ENCODE measurements at places on chromosomes 3 and 15.

- peak; percentile 38 for DNase-seq
Observed at GRCh38 chr15:71874245-71874644, 63.9 kb downstream of the NR2E3 start.

DNA sequence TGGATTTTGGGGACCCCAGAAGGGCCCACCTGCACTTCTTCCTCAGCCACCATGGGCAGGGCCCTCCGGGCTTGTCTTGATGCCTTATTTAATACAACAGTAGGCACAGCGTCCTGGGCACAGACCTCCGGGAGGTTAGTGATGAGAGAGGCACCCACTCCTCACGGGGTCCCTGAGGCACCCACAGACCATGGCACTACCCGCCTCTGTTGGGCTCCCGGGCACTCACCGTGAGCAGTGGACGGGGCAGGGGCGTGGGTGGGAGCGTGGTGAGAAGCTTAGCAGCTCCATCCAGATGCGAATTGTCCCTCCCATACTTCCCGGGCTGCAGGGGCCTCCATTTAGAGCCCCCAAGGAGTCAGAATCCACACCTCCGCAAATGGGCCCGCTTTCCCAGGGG is 317 bp upstream of the MESP2 start:
- DNase-seq, result no peak

DNA sequence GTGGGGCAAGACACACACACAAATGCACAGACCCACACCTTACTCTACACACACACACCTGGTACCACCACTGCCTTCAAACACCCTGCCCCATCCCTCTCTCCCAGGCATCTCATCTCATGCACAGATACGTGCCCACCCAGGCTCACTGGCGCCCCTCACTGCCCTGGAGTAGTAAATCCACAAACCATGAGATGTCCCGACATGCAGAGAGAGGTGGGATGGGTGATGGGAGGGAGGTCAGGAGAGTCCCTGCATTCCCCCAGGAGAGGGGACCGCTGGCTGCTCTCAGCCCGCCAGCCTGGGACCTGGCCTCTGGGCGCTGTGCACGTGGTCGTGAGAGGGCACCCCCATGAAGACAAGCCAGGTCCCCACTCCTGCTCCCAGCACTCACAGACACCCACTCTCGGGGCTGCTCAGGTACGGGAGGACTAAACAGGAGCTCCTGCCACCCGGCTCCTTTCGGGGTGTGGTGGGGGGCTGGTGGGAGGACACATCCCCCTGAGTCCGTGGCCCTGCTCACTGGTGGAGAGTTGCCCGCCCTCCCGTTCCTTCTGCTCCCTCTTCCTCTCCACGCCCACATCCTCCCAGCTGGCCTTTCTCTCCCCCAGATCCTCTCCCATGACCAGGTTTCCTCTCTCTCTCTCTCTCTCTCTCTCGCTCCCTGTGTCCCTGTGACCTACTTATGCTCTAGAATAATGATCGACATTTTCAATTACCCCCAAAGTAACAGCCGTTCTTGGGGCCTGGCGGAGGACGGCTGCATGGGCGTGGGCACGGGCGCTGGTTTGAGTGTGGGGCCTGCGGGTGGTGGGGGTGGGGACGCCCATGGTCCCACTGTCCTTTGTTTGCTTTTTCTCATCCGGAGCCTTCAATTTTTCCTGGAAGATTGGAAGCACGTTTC is 18.9 kb upstream of the CSPG4 start:
- DNase-seq, result no peak

GRCh38 chr15:58447271-58448010 is 15.7 kb downstream of the LIPC start:
- no peak for DNase-seq

DNA sequence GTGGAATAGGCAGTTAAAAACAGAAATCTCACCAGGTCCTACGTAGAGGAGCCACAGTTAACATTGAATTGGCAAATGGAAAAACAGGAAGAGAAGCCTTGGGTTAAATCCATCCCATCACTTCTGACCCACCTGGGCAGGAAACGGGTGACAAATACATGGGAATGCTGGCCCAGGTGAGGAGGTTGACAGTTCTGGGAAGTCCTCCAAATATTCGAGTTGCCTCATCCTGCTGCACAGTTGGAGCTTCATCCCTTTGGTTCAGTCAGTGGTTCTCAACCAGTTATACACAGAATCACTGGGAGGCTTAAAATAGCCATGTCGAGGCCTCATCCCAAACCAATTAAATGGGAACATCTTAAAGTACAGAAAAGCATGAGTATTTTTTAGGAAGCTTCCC is 5.3 kb downstream of the MYZAP start:
- DNase-seq, result no peak

- DNase-seq, result no peak
Observed at GRCh38 chr15:43920815-43921214, 94.0 kb downstream of the WDR76 start.

GRCh38 chr3:168044049-168044448 is 51.7 kb downstream of the GOLIM4 start:
- no peak for DNase-seq

- DNase-seq, result no peak
Observed at GRCh38 chr3:153980252-153980590, 141.0 kb upstream of the ARHGEF26 start.

- peak; percentile 80 for DNase-seq
Observed at GRCh38 chr3:197555281-197556261, at the start of gene BDH1. TSS of gene BDH1 (minus strand) at chr3:197555968. CDS start at chr3:197546443, 9,525 bp downstream.

GRCh38 chr3:142947352-142947751 is 16.1 kb downstream of the PAQR9 start:
- no peak for DNase-seq

GRCh38 chr3:28122227-28122626 is 119.2 kb upstream of the CMC1 start:
- DNase-seq, result no peak

DNA sequence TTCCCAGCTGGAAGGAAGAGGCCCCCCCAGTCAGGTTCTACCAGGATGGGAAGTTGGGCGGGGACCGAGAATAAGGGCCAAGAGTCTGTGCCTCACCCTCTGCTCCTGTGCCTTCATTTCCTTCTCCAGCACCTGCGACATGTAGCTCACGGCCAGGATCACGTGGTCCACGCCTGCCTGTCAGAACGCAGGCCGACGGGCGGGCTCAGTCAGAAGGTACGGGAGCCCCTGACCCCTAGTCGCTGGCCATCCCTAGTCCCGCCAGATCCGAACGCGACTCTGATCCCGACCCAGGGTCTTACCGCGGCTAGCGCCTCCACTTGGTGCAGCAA is 489 bp downstream of the GMPPB start:
- peak; percentile 73 for DNase-seq

DNA sequence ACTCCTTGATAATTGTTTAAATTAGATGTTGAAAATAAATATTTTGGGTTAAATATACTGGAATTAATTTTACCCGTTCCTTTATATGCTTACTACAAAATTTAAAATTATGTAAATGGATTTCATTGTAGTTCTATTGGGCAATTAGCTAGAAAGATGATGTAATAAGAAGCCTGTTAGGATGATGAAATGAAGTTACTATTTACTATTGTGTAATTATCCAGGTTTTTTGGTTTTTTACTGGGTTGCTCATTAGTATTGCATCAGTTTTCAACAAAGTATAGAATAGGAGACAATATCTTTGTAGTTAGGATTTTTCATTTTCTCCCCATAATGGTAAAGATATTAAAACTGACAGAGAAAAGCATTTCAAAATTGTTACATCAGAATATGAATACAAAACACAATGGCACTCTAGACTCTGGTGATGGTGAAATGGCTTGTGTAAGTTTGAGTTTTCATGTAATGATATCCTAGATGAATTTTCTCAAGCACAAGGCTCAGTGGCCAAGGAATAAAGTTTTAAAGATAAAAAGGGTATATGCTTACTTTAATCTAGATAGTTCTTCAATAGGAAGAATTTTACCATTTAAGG is 222.0 kb downstream of the P3H2 start:
- DNase-seq, result no peak

DNA sequence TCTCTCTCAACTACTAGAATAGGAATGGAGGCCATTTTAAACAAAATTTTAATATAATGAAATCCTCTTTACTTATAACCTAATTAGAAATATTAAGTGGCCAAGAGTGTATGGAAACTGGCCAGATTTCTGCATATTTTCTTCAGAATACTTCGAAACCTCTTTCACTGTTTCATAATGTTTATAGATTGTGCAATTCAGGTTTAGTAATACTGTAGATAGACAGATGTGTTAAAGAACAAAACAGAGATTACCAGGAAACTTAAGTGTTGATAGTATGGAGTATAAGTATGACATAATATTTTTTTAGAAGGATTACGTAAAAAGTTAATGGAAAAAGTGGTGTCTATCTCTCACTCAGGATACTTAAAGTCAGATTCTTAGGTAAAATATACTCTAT is 4.7 kb downstream of the ABHD5 start:
- DNase-seq, result no peak

DNA sequence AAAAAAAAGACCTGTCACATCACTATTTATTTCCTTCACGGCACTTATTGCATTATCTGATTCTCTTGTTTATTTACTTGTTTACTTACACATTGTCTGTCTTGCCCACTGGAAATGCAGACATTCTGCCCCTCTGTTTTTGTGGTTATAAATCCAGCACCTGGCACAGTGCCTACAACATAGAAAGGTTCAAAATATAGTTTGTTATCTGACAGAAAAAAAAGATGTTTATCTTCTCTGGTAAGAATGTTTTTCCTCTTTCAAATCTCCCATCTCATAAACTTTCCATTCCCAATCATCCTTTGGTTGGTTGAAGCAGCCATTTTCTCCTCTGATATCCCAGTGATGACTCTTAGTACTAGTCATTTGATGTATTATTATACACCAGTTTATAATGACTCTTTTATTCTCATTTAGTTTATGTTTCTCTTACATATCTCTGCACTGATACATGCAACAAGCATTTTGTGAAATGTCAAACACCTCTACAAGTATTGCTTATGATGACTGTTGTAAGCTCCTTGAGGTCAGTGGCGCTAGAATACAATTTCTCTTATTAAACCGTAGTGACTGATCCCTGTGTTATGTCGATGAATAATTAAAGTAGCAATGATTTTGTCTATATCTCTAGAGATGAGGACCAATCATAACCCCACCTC is 398.4 kb upstream of the TBL1XR1 start:
- DNase-seq, result no peak

GRCh38 chr15:71202712-71203111 is 87.4 kb downstream of the THSD4 start:
- no peak for DNase-seq

DNA sequence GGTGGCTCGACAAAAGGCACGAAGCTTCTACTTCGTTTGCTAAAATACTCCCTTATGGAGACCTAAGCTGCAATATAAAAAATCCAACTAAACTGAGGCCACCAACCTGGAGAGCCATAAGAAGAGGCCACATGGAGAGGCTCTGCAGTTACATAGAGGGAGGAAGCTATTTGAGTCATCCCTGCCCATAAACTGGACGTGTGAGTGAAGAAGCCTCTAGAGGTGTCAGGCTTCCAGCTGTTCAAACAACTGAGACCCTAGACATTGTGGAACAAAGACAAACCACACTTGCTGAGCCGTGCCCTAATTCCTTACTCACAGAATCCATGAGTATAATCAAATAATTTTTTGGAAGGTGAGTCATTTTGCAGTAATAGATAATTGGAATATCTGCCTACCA is 50.2 kb upstream of the GMNC start:
- DNase-seq, result no peak

DNA sequence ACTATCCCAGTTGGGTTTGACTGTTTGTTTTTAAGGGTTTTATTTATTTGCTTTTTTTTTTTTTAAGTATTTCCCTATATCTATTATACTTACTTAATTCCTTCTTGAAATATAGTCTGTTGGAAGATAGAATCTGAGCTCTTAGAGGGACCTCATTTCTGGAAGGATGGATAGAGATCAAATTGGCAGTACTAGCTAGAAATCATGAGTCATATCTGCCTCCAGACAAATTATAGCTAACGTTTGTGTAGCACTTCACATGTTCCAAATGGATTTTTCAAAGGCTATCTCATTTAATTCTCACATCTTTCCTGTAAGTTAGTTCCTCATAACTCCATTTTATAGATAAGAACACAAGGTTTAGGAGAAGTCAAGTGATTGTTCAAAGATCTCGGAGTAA is 384.7 kb downstream of the ZIC1 start:
- DNase-seq, result no peak

GRCh38 chr3:45026957-45027356 is 854 bp downstream of the CLEC3B start:
- DNase-seq, result no peak

DNA sequence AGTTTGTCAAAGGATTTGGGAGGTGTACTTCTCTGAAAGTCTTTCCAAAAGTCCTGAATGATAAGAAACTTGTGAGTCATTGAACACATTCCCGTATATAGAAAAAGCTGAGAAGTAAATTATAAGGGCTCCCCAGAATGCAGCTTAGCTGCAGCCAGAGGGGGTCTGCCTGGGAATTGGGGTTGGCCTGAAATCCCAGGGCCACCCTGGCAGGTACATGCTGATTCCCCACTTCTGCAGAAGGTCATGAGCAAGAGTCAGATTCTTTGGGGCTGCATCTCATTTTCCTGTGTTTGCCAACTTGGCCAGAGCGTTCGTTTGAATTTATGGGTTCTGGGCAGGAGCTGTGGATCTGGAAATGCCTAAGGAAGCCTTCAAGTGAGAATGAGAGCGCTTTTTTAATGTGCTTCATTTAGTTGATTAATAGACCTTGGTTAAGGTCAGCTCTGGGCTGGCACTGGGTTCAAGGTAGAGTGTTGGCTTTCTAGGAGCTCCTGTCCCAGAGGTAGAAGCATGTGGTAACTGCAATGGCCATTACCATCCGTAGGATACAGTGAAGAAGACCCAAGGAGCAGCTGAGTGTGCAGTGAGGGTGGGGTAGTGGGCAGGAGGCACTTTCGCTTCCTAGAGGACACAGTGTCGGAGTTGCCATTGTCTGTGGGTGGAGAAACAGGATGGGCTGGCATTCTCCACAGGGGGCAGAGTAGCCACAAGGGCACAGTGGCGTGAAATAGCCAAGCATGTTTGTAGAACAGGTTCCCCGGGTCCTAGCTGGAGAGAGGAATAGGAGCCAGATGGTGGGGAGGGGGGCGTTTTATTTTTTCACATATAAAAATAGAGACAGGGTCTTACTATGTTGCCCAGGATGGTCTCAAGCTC is 3.2 kb downstream of the SLC6A6 start:
- DNase-seq, result no peak

- DNase-seq, result no peak
Observed at GRCh38 chr3:58104712-58105111, 96.5 kb downstream of the FLNB start.

DNA sequence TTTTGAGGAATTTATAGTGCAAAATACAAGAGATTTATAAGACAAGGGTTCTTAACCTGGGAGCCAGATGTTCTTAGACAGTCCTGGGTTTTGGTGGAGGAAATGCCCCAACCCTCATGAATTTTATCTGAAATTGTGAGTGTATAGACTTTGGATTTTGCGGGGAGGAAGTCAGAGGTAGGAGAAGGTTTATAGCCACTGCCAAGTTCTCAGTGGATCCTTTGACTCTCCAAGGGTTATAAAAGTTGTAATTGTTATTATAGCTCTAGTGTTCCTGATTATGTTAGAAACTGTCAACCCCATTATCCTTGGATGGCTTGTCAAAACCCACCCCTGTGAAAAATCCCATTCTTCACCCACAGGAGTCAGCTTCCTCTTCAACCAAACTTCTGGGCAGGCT is 183.6 kb downstream of the LRTM1 start:
- no peak for DNase-seq
